ENCODE measurements at places on chromosomes 11 and 22.

DNA sequence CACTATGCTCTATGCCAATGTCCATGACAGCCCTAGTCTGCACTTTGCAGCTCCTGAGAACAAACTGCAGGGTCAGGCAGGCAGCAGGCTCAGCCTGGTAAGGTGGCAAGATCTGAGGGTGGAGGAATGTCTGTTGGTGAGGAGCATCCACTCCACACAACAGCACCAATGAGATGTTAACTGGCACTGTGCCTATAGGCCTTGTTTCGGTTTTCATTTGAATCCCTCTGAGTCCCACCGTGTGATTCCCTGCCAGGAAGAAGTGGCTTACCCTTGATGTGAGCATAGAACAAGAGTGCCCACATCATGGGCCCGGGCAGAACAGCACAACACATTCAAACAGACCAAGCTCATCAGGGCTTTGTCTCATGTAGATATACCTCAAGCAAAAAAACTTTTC is 44.1 kb upstream of the CHRM4 start:
- DNase-seq, result no peak

GRCh38 chr11:1297011-1297575 is 12.3 kb downstream of the TOLLIP start:
- DNase-seq, result no peak

DNA sequence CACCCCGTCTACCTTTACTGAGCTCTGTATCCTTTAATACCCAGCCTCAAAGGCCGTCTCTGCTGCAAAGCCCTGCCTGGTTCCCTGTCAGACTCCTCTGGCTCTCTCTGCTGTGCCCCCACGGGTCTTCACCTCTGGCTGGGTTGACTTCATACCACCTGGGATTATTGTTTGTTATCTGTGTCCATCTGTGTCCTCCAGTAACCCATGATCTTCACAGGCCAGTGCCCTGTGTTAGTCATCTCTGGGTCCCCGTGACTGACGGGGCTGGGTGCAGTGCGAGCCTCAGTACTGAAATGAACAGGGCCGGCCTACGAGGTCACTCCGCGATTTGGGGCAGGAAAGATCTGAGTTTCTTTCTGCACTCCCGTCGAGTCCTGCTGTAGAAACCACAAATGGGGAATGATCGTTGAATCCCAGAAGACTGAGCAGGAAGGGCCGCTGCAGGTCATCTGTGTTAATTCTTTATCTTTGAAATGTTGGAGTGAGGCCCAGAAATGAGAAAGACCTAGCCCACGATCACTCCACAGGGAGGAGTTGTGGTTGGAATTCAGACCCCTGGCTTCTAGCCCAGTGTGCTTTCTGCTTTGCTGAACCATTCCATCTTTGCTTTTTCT is 12.3 kb upstream of the TUB start:
- no peak for DNase-seq

- no peak for DNase-seq
Measured at GRCh38 chr11:65411681-65412070, 10.9 kb upstream of the NEAT1 start.

- no peak for DNase-seq
Measured at GRCh38 chr11:128476049-128476448, 111.3 kb downstream of the ETS1 start.

- DNase-seq, result no peak
Measured at GRCh38 chr11:134272381-134273316, 3.5 kb upstream of the GLB1L3 start.

DNA sequence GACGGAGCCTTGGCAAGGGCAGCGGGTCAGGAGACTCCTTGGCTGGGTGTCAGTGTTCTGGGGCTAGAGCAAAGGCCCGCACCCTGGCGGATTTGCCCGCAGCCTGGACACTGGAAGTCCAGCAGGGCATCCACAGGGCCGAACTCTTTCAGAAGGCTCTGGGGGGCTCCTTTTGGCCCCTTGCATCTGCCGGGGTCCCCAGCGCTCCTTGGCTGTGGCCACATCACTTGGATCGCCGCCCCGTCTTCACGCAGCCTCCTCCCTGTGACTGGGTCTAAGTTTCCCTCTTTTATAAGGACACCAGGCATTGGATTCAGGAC is 20.0 kb downstream of the MUC5AC start:
- DNase-seq, result no peak

DNA sequence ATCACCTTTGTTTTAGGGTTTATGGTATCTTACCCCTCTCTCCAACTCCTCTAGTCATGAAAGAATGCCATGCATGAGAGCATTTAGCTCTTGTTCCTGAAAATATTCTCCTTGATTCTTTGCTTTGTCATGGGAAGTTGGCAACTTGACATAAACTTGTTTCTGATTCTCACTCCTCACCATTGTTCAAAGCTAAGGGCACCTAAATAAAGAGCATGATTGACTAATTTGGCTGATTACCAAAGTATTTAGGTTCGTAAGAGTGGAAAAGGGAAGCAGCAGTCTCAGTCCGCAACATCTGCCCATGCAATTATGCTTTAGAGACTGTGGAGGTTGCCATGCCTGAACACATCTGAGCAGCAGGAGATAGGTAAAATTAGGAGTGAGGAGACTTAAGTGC is 26.4 kb downstream of the OR52K1 start:
- no peak for DNase-seq

- no peak for DNase-seq
Measured at GRCh38 chr11:18785411-18785810, 6.2 kb downstream of the PTPN5 start.

- DNase-seq, result no peak
Measured at GRCh38 chr11:62104816-62105653, 18.8 kb upstream of the INCENP start.

- no peak for DNase-seq
Measured at GRCh38 chr11:121889931-121890330, 226.1 kb downstream of the BLID start.

- DNase-seq, result no peak
Measured at GRCh38 chr22:31278626-31279326, 13.5 kb downstream of the PIK3IP1 start.

DNA sequence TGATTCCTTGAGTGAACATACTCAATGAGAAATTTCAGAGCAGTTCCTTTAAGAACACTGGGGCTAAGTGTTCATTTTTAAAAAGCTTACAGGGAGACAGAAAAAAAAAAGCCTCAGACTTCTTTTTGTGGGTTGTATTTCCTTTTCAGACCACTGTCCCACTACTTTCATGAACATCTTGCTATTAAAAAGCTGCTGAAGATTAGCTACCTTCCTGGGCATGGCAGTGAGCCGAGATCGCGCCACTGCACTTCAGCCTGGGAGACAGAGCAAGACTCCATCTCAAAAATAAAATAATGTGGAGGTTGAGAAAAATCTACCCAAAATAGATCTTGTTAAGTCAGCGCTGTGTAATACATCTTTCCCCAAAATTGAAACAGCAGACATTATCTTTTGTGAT is 10.8 kb downstream of the TRAF6 start:
- no peak for DNase-seq

DNA sequence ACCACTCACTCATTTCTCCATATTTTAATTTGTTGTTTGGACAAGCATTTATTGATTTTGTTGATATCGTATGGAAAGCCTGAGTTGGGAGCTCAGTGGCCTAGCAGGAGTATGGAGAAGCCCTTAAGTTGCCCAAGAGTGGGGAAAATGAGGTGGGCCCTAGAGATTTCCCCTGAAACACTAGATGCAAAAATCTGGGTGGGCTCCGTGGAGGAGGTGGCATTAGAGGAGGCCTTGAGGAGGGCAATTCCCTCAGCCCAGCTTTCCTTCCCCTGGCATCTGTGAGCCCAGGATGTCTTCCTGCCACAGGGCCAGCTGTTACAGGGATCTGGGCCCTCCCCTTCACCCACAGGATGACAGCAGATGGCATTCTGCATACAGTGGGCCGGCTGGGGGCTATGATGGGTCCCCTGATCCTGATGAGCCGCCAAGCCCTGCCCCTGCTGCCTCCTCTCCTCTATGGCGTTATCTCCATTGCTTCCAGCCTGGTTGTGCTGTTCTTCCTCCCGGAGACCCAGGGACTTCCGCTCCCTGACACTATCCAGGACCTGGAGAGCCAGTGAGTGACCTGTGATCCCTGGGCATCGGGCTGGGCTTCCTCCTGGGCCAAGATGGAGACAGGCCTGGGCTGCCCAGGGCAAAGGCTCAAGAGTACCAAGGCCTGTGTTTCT is 21.6 kb upstream of the SLC22A12 start:
- DNase-seq, result no peak
